ENCODE measurements at places on chromosomes 11 and 22.

GRCh38 chr11:46537121-46537520 lies 56.7 kb downstream of the AMBRA1 start:
- no peak for DNase-seq

GRCh38 chr11:65448074-65448417 lies 25.4 kb downstream of the NEAT1 start:
- DNase-seq = no peak

GRCh38 chr11:16377746-16378145 lies 21.4 kb upstream of the SOX6 start:
- DNase-seq = no peak

- no peak for DNase-seq
Observed at GRCh38 chr11:78548911-78549590, 25.6 kb downstream of the NARS2 start.

DNA sequence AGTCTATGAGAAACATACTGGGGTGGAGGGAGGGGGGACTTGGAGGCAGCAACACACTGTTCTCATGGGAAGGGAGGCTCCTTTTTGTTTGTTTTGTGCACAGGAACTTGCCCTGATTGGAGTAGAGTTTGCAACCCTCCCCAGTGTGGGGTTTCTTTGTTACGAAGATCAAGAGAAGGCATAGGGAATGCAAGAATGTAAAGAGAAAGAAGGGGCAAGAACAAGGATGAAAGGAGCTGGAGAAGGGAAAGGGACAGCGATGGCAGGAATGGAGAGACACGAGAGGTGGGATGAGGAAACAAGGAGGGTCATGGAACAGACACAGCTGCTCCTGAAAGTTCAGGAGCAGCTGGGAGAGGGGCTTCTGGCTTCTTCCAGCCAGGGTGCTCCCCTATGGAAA lies 611.7 kb downstream of the NTM start:
- DNase-seq = no peak

DNA sequence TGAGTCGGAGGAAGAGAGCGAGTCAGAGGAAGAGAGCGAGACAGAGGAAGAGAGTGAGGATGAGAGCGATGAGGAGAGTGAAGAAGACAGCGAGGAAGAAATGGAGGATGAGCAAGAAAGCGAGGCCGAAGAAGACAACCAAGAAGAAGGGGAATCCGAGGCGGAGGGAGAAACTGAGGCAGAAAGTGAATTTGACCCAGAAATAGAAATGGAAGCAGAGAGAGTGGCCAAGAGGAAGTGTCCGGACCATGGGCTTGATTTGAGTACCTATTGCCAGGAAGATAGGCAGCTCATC lies 780 bp downstream of the TRIM44 start:
- DNase-seq = no peak

DNA sequence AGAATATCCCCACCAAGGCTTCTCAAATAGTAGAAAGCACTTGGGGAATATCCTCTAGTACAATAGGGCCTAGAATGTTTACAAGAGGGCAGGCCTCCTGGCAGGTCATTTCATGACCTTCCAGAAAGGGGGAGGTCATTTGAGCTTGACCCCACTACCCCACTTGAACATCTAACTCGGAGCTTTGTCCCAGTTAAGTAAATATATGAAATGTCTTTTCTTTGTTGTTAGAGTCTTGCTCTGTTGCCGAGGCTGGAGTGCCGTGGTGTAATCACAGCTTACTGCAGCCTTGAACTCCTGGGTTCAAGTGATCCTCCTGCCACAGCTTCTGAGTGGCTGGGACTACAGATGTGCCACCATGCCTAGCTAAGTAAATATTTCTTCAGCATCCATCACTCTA lies 108.4 kb downstream of the ABTB2 start:
- DNase-seq = no peak

DNA sequence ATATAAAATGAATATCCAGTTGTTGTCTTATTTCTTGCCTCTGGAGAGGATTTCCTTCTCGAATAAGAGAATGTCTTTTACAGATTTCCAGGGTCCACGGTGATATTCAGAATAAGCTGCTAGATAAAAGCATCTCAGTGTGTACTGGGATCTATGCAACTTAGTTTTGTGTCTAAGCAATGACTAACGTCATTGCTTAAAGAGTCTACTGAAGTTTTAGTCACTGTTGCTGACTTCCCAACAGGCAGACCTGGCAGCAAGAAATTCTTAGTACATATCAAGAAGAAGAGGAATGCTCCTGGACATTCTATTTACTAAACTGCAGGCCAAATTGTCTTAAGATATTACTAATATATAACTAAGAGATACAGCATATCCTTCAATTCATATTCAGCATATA lies 70.3 kb downstream of the SOX6 start:
- DNase-seq = no peak

DNA sequence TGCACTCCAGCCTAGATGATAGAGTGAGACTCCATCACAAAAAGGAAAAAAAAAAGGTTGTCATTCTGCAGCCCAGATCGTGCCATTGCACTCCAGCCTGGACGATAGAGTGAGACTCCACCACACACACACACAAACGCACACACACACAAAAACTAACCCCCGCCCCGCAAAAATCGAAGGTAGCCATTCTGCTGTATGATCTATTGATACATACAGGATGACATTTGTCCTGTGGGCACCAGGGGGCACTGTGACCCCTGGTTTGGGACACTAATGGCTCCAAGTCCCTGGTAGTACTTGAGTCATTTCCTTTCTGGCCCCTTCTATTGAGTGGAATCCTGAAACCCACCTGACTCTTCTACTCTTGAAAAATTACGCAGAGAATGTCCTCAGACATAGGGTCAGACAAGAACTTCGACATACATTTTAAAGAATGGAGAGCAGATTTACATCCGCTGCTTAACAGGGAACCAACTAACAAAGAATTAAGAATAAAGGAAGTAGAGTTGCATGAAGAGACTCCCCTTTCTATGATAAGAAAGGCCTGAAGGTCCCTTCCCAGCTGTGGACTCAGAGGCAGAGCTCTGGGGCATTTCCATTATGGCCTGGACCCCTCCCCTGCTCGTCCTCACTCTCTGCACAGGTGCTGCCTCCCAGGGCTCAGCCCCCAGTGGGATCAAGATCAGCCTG lies 35.0 kb upstream of the PRAME start:
- peak; percentile 18 for DNase-seq

GRCh38 chr22:26998129-26998528 lies 340.7 kb downstream of the MIAT start:
- no peak for DNase-seq

DNA sequence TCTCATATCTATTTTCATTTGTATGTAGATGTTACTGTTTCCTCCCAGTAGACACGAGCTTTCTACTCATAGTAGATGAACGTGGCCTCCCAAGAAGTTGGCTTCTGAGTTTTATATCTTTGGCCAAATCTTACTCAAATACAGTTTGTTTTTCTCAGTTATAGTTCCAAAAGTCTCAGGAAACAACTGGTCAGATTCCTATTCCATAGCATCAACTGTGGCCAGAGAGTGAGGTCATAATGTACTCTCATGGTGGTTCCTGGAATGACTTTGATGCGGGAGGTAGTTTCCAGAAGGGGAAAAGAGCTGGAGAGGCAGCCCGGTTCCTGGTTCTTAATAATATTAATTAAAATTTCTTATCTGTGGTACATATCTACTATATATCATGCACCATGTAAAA lies 77.3 kb downstream of the SLC17A6 start:
- DNase-seq = no peak

DNA sequence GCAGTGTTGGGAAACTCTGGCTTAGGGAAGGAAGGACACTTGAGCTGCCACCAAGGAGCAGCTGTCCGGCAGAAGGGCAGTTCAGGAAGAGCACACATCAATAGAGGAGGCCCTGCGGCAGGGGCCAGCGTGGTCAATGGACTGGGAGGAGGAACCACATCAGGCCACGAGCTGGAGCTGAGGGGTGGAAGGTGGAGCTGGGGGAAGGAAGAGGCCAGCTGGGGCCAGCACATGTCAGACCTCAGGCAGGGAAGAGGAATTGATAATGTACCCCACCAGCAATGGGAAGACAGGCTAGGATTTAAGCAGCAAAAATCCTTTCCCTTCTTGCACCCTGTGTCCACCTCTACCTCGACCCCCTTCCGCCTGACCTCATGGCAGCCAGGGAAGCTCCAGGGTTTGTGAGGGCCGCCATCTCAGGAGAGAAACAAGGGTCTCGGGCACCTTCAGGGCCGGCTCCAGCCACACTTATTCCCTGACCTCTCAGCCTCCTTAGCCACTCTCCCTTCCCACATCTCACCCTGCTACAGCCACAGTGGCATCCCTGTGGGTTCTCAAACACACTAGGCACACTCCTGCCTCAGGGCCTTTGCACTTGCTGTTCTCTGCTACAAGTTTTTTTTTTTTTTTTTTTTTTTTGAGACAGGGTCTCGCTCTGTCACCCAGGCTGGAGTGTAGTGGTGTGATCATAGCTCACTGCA lies 157.8 kb upstream of the GRK3 start:
- no peak for DNase-seq

- DNase-seq = no peak
Observed at GRCh38 chr11:24132471-24132870, 364.4 kb upstream of the LUZP2 start.

GRCh38 chr11:22753416-22753815 lies 76.2 kb downstream of the SVIP start:
- no peak for DNase-seq

- DNase-seq = no peak
Observed at GRCh38 chr22:35888181-35888870, 140.3 kb downstream of the RBFOX2 start.

GRCh38 chr22:46828323-46828900 lies 66.0 kb downstream of the TBC1D22A start:
- DNase-seq = peak; percentile 73
